ENCODE measurements at places on chromosomes 13 and 19.

GRCh38 chr19:44623080-44623479 is 9.7 kb downstream of the IGSF23 start:
- no peak for DNase-seq

GRCh38 chr19:5231857-5232678 is 108.5 kb downstream of the PTPRS start:
- no peak for DNase-seq

DNA sequence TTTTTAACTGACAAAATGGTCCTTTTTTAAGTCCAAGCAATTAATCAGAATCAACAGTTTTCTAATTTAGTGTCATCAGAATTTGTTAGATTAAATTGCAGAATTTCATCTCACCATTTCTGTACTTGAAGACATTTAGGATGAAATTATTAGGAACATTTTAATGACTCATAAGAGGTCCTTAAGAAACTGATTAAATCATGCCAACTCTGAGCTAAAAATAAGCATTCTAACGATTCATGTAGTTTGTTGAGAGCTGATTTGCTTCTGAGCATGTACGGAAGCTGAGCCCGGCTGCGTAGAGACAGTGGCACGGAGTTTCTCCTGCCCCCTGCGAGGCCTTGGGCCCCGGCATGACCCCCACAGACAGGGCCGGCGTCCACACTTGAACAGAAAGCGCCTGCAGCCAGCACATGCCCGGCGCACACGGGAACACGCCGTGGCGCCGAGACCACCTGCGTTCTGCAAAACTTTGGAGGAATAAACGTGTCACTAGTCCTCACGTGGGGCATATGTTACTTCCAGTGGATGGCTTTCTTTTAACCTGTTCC is 89.7 kb upstream of the MCF2L start:
- no peak for DNase-seq

- DNase-seq: no peak
These were observed 6.6 kb upstream of the DHDH start for GRCh38 chr19:48926909-48927308.

GRCh38 chr13:114288157-114288591 is 6.8 kb downstream of the UPF3A start:
- no peak for DNase-seq

DNA sequence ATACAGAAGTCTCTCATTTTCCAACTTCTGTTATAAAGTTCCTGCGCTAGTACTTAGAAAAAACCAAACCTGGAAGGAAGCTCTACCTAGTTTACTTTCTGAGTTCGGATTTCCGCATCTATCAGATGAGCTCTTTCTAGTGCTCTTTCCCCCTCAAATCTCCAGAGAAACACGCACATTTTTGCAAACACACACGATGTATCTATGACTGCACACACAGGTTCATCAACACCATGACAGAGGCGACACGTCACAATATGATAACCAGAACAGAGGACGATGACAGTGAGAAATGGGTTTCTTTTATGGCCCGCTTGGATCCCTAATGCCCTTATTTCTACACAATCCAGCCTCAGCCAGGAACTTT is 629 bp upstream of the LRRC63 start:
- no peak for DNase-seq

- no peak for DNase-seq
These were observed 583 bp downstream of the FGF14 start for GRCh38 chr13:102401265-102401664.

DNA sequence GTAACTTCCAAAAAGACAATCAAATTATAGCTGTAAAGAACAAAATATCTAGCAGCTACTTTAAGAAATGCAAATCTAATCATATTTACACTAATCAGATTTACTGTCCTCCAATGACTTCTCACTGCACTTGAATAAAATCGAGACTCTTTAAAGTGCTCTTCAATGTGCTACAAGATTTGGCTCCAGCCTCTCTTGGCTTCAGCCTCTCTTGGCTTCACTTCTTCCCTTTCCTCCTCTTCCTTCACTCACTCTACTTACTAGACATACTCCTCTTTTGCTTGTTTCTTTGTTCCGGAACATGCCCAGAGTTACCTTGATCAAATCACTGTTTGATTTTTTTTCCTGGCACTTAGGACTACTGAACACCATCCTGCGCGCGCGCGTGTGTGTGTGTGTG is 495.4 kb downstream of the LMO7 start:
- no peak for DNase-seq

GRCh38 chr19:19447536-19448237 is 42.2 kb downstream of the GATAD2A start:
- no peak for DNase-seq

- no peak for DNase-seq
These were observed 57.7 kb upstream of the TUBA3C start for GRCh38 chr13:19239114-19239860.

DNA sequence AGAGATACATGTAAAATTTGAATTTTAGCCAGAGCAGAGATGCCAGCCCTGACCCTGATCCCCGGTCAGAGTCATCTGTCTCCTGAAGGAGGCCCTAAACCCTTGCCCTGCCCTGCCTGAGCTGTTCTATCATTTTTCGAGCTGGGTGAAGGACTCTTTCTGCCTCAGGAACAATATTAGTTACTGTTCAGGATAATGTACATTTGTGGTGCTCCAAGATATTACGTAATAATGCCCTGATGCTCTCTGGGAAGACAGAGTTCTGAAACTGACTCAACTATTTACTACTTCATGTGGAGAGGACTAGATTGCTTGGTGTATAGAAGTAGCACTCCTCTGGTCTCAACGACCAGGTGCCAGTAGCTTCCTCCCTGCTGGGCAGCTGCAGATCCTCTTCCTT is 37.9 kb upstream of the UBL3 start:
- DNase-seq: no peak

DNA sequence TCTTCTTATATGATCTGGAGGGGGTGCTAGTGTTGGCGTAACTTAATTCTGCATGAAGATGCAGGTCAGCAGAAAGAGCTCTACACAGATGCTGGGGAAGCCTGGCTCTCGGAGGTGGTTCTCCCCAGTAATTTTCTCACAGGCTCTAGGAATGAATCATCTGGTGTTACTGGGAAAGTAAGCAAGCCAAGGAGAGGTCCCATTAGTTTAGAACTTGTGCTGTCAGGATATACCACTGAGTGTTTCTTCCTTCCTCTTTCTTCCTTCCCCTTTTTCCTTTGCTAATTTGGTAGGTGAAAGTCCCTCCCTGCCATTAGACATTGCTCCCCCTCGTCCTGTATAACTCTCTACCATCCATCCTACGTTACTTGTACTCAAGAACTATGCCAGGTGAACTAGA is 68.3 kb downstream of the ATP8A2 start:
- no peak for DNase-seq

DNA sequence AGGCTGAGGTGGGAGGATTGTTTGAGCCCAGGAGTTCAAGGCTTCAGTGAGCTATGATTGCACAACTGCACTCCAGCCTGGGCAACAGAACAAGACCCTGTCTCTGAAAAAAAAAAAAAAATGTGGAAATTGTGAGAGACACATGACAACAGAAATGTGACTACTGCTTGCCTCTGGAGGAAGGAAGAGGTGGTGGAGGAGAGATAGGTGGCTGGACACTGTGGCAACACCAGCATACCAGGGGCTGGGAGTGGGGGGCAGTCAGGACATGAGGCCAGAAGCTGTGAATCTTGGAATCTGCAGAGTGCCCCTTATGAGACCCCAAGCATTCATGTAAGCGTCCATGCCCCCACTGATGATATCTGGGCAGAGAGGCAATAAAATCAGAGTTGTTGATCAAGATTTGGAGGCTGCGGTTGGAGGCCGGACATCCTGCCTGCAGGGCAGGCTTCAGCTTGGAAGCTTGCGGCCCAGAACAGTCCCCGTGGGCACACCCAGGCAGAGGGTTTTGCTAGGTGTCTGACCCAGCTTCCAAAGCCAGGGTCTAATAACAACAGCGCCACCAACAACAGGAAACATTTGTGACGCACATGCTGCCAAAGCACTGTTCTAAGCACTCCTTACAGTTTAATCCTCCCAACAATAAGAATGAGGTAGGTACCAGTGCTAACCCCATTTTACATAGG is 16.9 kb downstream of the FAM187B start:
- DNase-seq: no peak

DNA sequence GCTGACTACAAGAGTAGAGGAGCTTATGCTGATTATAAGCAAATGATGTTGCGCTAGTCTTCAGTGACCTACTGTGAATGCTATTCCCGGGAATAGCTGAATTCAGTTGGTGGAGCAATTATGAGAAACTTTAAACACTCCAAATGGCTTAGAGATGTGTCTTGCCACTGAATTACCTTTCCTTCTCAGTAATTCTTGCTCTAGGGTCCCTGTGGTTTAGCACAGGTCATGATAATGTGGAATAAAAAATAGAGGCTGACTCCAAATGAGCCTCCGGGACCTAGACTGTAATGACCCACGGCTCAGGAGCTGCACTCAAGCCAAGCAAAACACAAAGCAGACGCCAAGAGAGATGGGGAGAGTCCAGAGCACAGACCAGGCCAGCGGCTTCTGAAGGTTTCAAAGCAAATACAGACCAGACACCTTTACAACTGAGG is 124.7 kb downstream of the RGCC start:
- no peak for DNase-seq

Measured in progenitor cell of endocrine pancreas (in vitro differentiated cells).